Esophagus muscularis mucosa (tissue), 4 donors: ENCODE measurements at places on chromosomes 3 and 15.

DNA sequence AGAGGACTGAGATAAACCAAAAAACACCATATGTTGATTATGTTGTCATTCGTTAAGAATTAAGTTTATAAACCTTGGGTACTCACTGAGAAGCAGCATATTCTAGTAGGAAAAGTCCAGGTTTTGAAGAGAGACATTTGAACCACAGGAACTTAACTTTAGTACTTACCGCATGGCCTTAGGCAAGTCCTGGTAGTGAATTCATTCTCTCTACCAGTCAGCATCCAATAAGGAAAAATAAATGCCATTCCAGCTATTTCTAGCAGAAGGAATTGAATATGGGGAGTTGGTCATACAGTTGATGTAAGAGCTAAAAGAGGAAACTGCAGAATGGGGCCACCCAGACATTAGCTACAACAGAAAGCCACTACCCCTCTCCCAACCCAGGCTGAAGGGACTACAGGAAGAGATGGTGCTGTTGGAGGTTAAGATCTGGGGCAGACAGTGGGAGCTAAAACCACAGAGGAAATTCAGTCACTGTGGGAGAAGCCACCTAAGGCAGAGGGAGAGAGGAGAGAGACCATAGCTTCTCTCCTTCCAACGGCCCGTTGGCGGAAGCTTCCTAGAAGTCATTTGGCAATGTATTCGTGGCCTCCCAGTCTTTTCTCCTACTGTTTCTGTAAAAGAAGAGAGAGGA lies 133.8 kb upstream of the RARB start:
- DNase-seq, result no peak

- no peak for DNase-seq
These were observed 85.0 kb downstream of the RAB11A start for GRCh38 chr15:65954289-65954741.

DNA sequence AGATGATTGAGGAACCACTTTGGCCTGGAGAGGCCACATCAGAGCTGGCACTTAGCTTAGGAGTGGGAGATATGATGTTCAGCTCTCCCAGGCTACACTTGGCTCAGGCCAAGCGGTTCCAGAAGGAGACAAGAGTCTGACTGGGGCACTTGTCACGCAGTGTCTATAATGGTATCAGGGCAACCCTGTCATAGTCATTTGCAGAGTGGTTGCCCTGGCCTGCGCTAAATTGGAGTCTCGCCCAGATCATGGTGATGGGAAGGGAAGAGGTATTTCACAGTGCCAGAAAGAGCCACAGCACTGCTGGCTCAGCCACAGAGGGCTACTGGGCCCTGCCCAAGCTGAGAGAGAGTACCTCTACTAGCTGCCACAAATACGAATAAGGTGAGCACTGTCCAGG lies 186.9 kb upstream of the CRBN start:
- DNase-seq, result no peak

GRCh38 chr3:185297867-185298266 lies 44.0 kb upstream of the EHHADH start:
- DNase-seq, result no peak
